ENCODE measurements at places on chromosomes 1 and 21. TPM values are rescaled to one million over a fixed set of nuclear protein-coding genes. Genes with fewer than 3 reads are reported as not detected.

AXDND1 gene
- total RNA-seq = 0.43 TPM

FCRL2 gene
- not detected for total RNA-seq

DISP3 gene
- not detected for total RNA-seq

ANXA9 gene
- total RNA-seq = 0.63 TPM

OR14K1 gene
- not detected for total RNA-seq

CCDC28B gene
- 19.5 TPM for total RNA-seq

HSD3B2 gene
- total RNA-seq = not detected

DNAJC28 gene
- 1.7 TPM for total RNA-seq

PEA15 gene
- total RNA-seq = 50.3 TPM

NPR1 gene
- 9.4 TPM for total RNA-seq

ARF1 gene
- 203 TPM for total RNA-seq

MATN1 gene
- not detected for total RNA-seq

ZNF683 gene
- not detected for total RNA-seq

YIPF1 gene
- 17.0 TPM for total RNA-seq

CAMK2N1 gene
- total RNA-seq = 40.8 TPM
